ENCODE measurements at places on chromosomes 3 and 15.

DNA sequence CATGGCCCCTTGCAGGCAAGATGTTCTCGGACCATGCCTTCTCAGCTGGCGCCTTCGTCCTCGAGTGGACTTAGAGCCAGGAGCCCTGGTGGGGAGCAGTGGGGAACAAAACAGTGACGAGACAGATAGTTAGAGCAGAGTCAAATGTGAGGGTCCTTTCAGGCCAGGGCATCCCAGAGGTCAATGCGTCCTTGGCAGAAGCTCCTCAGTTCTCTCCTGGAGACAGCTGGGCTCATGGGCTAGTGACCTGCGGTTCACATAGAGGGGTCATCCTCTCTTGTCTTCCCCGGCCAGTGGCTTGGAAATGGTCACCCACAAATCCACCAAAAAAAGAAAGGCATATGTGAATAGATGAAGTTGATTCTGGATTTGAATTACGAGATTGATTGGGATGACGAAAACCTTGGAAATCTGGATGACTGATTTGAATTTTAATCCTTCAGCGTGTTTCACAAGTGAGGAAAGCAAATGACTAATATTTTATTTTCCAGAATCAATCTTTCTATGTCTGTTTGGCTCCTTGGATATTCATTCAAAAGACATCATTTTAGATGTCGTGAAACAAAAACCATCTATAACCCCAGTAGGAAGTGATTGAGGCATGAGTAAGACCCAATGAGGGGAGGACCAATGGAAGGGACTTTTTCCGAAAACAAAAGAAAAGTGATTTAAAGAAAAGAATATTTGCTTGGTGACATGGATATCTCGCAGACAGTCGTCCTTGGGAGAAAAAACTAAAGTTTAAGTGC lies 84.5 kb downstream of the ASB7 start:
- no peak for DNase-seq

- no peak for DNase-seq
These were observed 209.5 kb downstream of the SOX2 start for GRCh38 chr3:181921220-181921619.

- no peak for DNase-seq
These were observed 5.5 kb upstream of the PLXND1 start for GRCh38 chr3:129611812-129612533.

DNA sequence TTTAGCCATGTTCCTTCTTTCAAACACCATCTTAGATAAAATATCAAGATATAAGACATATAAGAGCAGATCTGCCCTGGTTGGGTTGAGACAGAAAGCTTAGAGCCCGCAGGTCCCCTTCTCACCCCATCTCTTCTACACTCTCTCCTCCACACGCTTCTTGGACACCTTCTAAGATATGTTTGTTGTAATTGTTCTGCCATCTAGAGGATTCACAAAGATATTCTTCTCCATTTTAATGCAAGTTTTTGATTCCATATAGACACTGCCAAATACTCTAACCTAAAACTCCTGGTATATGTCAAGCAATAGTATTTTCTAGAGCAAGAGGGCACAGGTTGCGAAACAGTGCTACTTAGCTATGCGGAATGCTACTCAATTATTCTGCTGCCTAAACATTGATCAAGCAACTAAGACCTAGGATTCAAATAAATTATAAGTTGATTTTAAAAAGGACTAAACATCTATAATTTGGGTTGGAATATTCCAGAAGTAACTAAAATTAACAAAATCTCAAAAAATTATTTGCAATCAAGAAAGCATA lies 6.8 kb downstream of the CHRM5 start:
- no peak for DNase-seq

DNA sequence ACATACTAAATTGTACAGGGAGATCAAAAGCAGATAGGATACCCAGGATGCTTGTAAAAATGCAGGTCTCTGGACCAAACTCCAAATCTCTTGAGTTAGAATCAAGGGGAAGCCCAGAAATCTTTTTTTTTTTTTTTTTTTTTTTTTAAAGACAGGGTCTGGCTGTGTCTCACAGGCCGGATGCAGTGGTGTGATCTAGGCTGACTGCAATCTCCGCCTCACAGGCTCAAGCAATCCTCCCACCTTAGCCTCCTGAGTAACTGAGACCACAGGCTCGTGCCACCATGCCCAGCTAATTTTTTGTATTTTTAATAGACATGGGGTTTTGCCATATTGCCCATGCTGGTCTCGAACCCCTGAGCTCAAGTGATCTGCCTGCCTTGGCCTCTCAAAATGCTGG lies 373.5 kb downstream of the SHQ1 start:
- DNase-seq, result no peak

DNA sequence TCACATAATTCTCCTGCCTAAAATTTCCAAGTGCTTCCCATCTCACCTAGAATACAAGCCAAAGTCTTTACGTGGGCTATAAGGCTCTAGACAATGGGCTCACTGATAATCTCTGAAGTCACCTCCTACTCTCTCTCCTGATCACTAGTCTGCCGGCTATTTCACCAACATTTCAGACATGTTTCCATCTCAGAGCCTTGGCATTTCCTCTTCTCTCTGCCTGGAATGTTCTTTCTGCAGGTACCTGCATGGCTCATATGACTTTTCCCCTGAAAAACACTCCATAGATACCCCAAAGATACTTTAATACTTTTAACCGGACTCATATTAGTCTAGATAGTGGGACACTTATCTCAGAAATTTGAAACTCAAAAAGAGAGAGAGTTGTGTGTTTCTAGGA lies 32.7 kb downstream of the CD200 start:
- DNase-seq, result no peak

- peak; percentile 70 for DNase-seq
These were observed 5.9 kb upstream of the CALML4 start for GRCh38 chr15:68210821-68211655.
